Mucosa of descending colon (tissue), 3 donors: ENCODE measurements at places on chromosomes 12 and 14. TPM values are rescaled to one million over a fixed set of nuclear protein-coding genes. Genes with fewer than 3 reads are reported as not detected.

DNA sequence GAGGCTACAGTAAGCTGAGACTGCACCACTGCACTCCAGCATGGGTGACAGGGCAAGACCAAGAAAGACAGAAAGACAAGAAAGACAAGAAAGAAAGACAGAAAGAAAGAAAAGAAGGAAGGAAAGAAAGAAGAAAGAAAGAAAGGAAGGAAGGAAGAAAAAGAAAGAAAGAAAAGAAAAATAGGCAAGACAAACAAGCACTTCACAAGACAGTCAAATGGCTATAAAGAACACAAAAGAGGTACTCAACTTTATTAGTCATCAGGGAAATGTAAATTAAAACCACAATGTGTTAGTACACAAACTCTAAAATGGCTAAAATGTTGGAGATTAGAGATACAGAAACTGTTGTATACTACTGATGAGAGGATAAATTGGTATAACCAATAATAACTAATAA lies 6.6 kb downstream of the ATXN3 start:
- DNase-seq: no peak

DNA sequence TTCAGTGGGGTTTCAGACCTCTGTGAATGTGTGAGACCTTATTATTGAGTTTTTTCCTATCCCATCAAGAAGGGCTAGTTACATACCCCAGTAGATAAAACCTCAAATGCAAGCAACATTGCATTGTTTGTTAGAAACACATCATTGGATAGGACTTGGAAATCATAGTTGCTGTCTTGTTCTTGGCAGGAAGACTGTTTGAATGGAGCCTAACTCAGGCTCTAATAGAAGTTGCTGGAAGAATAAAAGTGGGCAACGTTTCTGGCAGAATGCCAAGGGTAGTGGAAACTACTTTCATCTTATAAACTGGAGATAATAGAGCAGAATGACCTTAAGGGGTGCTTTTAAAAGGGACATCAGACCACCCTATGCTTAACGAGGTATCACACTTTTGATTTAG lies 9.9 kb upstream of the PTHLH start:
- no peak for DNase-seq

- DNase-seq: no peak
Observed at GRCh38 chr12:86735072-86735471, 478.9 kb upstream of the MGAT4C start.

The TMCC3 gene
- total RNA-seq: 97.2 TPM
